GOT3 (cell line): ENCODE measurements at places on chromosomes 5 and 9.

- DNase-seq, result no peak
Observed at GRCh38 chr5:95664204-95664786, 17.7 kb downstream of the RFESD start.

DNA sequence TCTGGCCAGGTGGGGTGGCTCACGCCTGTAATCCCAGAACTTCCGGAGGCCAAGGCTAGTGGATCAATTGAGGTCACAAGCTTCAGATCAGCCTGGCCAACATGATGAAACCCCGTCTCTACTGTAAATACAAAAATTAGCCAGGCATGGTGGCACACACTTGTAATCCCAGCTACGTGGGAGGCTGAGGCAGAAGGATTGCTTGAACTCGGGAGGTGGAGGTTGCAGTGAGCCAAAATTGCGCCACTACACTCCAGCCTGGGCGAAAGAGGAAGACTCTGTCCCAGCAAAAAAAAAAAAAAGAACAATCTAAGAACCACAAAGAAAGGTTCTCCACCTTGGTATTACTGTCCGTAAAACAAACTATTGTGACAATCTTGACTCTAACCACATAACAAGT is 9.7 kb downstream of the MYO10 start:
- DNase-seq, result no peak

DNA sequence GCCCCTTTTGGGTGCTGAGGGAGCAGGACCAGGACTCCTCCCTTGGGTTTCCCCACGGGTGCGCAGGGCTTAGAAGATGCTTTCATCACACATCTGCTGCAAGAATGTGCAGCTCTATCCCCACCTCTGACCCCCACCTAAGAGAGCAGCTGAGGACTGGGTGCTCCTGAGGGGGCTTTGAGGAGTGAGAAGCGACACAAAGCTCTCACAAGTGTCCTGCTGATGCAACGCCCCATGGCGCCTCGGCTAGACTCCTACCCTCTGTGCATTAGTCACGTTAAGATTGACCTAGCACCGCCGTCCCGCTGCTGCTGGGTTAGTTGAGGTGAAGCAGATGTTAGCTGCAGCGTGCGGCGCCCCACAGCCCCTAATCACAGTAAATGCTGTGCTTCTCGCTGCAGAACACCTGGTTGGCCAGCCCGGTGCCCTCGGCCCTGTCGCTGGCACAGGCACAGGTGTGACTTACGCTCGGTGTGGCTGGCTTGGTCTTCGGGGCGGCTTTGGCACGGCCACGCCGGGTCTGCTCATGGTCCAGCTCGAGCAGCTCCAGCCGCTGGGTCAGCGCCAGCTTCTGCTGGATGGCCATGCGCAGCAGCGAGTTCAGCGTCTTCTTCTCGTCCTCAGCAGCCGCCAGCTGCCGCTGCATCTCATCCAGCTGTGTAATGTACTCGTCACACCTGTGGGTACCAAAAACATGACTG is 45.0 kb upstream of the IPPK start:
- no peak for DNase-seq

- no peak for DNase-seq
Observed at GRCh38 chr5:123943151-123943550, 431.2 kb downstream of the CSNK1G3 start.

GRCh38 chr5:137105351-137106035 is 393.6 kb downstream of the SPOCK1 start:
- DNase-seq, result no peak

GRCh38 chr5:79924936-79925893 is 65.8 kb downstream of the MTX3 start:
- no peak for DNase-seq

DNA sequence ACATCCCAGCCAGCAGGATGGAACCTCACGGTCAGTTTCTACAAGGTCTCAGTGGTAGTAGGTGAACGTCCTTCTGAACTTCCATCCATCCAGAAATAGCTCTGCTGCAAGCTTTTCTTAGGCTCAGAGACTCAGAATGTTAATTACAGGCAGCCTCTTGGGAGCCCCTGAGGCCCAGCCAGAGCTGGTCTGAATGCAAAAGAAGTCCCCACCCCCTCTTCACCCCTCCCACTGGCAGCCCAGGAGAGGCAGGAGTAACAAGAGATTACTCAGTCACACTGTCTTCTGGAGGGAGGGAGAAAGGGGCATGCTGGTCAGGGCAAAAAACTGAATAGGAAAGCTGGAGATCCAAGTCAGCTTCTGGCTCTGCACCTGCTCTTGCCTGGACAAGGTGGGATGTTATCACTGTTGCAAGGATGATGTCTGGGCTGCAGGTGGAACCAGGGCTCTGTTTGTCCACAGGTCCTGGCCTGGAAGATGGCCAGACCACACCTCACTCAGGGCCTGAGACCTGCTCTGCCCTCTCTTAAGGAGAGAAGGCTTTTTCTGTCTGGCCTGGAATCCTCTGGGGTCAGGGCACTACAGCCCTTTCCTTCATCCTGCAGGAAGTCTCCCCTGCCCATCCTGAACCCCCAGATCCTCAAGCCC is 9.1 kb downstream of the ENHO start:
- DNase-seq, result no peak

DNA sequence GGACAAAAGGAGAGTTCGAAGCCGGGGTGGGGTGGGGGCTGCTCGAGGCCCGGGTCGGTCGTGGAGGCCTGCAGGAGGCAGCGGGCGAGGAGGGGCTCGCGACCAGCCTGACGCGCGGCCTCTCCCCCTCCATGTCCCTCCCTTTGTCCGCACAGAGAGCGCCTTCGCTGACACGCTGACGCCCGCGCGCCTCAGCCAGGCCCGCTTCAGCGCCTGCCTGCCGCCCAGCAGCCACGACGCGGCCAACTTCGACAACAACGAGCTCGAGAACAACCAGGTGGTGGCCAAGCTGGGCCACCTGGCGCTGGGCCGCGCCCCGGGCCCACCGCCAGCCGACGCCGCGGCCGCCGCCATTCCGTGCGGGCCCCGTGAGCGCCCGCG is 42.2 kb downstream of the NEURL1B start:
- no peak for DNase-seq
